Stromal cell of bone marrow (primary cell): ENCODE measurements at places on chromosomes 12 and 14.
A peak's percentile ranks its signal among the peaks of the same experiment; 100 is the strongest.

- no peak for DNase-seq
Measured at GRCh38 chr12:52413202-52413601, 7.1 kb upstream of the KRT82 start.

- DNase-seq = no peak
Measured at GRCh38 chr12:106428384-106428783, 70.8 kb downstream of the POLR3B start.

DNA sequence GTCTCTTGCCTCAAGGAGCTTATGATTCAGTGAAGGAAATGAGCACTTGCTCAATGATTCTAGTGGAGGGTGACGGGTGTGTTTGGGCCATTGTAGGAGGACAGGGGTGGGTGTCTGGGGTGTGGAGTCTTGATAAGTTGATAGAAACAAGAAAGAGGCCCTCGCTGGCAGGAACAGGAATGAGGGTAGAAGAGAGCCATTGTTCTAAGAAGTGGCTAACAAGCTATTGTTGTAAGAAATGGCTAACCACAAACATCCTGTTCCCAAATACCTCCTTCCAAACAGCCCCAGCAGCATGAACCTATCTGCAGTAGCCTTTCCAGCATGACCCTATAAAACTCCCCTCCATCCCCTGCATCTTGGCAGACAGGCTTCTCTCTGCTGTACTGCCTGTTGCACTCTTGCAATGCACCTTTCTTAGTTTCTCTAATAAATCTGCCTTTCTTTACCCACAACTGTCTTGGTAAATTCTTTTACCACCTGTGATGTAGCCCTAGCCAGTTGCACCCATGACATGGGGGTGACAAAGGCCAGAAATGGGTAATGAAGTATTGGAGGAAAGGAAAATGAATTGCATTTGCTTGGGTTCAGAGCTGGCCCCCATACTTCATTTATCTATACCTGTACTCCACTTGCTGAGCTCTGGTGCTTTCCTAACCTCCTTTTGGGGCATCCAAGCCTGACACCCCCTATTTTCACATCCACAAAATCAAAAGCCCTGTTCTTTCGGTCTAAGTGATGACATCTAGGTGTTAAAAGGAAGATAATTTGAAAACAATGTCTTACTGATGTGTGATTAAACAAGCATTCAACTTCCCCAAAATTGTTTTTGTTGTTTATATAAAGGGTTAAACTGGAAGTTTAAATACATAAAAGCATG is 389.1 kb downstream of the GRIN2B start:
- no peak for DNase-seq

GRCh38 chr12:119505001-119505400 is 88.6 kb upstream of the TMEM233 start:
- no peak for DNase-seq

- no peak for DNase-seq
Measured at GRCh38 chr14:34890937-34891336, 15.8 kb upstream of the BAZ1A start.

GRCh38 chr14:98871796-98872195 is 400.2 kb downstream of the BCL11B start:
- peak; percentile 30 for DNase-seq

GRCh38 chr12:13536219-13536910 is 339.8 kb downstream of the EMP1 start:
- DNase-seq = no peak
